ENCODE measurements at places on chromosomes 5 and 9. TPM values are rescaled to one million over a fixed set of nuclear protein-coding genes. Genes with fewer than 3 reads are reported as not detected.

Gene HRCT1
- total RNA-seq, result 0.16 TPM

Gene C9orf50
- total RNA-seq, result under 0.01 TPM

Gene DOCK2
- total RNA-seq, result 2.5 TPM

Gene ADAMTS12
- 9.8 TPM for total RNA-seq

Gene CCDC180
- 5.2 TPM for total RNA-seq

Gene ADAMTS16
- total RNA-seq, result not detected

Gene CD72
- total RNA-seq, result 1.9 TPM

Gene THOC3
- 35.5 TPM for total RNA-seq

Gene RIGI
- total RNA-seq, result 6.1 TPM

Gene INSL6
- not detected for total RNA-seq

Gene CDH6
- 62.3 TPM for total RNA-seq

Gene ADAMTS13
- total RNA-seq, result 3.3 TPM

Data from bronchial smooth muscle cell (primary cell).